ENCODE measurements at places on chromosomes 11 and 22.

GRCh38 chr11:119550053-119550752 is 127.2 kb upstream of the THY1 start:
- DNase-seq, result no peak

DNA sequence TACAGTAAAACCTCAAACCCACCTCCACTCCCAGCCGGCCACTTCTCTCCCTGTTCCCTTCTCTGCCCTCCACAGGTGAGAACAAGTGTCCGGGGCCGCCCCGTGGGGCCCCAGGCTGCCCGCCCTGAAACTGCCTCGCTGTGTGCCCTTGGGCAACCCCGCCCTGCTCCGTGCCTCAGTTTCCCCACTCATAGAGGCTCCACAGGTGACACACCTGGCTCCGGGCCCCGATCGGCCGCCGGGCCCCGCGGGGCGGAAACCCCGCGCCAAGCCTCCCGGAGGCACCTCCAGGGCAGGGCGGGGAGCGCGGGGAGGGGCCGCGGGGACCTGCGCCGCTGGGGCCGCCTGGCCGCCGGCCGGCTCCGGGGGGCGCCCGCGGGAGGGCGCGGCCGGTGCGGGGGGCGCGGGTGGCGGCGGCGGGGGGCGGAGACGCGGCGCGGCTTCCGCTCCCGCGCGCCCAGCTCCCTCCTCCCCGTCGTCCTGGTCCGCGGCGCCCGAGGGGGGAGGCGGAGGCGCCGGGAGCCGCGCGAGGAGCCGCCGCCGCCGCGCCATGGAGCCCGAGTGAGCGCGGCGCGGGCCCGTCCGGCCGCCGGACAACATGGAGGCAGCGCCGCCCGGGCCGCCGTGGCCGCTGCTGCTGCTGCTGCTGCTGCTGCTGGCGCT is at the start of gene LRP5:
TSS of gene LRP5 (plus strand) at position 475 of the 663 bp plus-strand sequence. CDS start at position 599, 124 bp downstream.
- no peak for DNase-seq

DNA sequence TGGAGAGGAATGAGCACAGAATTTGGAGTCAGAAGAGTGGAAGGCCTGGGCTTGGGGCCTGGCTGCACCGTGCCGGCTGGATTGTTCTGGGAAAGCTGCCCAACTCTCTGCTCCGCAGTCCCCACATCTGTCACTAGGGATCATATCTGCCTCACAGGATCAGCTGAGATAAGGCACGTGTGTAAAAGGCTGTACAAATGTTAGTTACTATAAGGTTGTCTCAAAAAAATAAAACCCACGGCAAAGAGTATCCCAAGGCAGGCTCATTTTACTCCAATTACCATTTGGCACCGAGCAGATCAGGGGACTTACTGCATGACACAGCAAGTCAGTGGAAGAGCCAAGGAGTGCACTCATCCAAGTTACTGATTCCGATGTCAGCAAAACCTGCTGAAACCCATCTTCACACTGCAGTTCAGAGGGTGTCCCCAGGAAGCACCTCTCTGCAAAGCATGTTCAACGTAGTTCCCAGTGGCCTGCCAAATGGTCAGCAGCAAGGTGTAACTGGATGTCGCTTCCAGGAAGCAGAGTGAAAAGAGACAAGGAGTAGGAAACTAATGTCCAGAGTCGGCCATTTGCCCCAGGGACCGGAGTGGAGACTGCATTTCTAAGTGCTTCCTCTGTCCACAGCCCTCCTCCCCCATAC is 18.1 kb upstream of the MRTFA start:
- DNase-seq, result peak; percentile 37

GRCh38 chr22:31567196-31567595 is 70.9 kb downstream of the SFI1 start:
- no peak for DNase-seq

DNA sequence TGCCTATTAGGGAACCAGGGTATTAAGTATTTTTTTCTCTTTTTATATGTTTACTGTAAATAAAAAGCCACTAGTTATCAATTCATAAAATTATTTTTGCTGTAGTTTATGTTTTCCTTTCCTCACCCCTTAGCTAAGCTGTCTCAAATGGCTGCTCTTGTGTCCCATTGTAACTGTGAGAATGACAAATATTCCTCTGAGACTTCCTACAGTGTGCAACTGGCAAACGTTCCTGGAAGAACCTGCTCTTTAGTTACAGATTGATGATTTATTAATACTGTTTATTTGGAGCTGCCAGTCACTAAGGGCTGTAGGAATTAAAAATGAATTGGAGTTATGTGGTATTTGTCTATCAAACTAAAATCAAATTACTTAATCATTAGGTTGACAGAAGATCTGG is 675.4 kb upstream of the ARHGAP42 start:
- DNase-seq, result no peak

DNA sequence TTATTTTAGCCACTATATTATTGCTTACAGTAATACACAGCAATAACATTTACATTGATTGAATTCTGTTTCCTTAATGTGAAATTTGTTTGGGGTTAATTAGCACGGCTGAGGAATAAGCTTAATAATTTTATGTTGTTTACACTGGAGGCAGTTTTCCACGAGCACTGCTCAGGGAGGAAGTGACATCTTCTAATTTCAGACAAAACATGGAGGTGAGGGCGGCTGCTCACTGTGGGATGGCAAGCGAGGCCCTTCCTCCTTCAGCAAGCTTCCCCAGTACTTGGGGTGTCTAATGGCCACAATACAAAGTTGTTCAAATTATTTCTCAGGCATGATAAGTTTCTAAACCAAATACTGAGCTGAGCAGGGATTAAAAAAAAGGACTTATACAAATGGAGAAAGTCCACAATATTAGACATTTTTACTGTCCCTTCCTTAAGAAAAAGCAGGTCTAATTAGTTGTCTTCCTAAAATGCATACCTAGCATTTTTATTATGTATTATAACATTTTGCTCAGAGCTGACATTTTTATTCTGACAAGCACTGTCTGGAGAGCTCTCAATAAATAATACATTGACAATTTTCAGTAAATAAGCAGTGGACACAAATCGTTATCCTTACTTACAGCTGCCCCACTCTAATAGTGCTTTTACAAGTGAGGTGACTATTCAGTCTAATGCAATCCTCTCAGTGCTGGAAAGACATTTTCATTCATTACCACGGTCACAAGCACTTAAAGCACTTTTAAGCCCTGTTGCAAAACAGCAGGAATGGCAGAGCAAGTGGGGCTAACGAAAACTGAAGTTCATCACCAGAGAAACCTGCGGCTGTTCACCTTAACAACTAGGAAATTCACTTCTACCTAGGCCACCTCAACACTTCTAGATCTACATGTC is 56.2 kb downstream of the SOX6 start:
- DNase-seq, result no peak
